ENCODE measurements at places on chromosomes 11 and 22.

GRCh38 chr22:30309951-30310741 lies 16.6 kb downstream of the TBC1D10A start:
- DNase-seq: no peak

GRCh38 chr11:95338430-95338991 lies 107.5 kb upstream of the SESN3 start:
- peak; percentile 96 for DNase-seq

- no peak for DNase-seq
These were observed 220.6 kb upstream of the ISX start for GRCh38 chr22:34845391-34845790.

DNA sequence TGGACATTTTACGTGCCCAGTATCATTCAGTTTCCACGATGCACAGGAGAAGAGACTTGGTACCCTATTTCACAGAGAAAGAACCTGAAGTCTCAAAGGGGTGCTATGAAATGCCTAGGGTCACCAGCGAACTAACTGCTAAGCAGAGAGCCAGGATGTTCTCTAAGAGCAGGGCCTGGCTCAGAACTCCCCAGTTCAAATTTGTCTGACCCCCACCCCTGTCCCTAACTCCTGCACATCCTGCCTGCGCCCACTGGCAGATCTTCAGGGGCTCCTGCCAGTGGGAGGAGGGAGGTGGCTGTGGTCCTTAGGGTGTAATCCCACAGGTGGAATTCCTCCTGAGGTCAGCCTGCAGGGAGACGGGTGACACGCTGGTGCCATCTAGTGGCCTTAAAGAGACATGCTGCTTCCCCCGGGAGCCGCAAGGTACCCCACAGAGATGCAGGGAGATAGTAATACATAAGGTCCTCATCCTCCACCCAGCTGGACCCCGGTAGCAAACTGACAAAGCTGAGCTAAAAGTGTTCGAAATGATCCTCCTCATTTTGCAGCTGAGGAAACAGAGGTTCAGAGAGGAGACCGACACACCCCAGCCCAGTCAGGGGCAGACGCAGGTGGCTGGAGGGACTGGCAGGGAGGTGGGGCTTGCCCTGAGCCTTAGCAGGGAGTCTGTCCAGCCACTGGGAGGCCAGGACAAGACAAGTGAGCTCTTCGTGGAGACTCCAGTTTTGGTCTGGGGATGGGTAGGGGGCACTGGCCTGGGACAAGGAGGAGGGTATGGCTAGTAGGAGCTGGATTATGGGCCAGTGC lies 34.1 kb downstream of the MB start:
- peak; percentile 24 for DNase-seq

DNA sequence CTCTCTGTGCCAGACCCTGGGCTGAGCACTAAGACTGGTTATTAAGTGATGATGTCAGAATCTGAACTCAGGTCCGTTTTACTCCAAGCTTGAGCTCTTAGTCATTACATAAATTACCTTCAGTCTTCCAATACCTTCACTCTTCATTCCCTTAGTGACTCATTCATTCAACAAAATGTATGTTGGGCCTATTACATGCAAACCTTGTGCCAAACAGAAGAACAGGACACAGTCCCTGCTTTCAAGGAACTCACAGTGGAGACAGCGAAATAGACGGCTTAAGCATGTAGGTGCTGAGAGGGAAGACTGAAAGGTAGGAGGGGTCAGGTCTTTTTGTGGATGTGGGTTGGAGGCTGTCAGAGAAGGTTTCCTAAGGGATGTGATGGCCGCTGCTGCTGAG lies 3.3 kb downstream of the KCTD14 start:
- no peak for DNase-seq

DNA sequence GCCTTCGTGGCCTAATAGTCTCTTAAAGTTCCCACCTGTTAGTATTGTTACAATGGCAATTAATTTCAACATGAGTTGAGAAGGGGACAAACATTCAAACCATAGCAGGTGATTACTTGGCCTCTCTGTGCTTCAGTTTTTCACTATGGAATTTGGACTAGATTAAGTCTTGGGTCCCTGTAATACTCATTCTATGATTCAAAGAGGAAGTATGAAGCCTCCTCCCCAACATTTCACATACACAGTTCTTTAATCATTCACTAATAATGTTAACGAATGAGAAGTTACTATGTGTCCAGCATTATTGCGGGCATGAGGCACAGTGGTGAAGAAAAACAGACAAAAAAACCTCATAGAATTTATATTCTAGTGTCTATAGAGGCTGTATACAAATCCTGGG lies 19.9 kb upstream of the USP47 start:
- DNase-seq: no peak

DNA sequence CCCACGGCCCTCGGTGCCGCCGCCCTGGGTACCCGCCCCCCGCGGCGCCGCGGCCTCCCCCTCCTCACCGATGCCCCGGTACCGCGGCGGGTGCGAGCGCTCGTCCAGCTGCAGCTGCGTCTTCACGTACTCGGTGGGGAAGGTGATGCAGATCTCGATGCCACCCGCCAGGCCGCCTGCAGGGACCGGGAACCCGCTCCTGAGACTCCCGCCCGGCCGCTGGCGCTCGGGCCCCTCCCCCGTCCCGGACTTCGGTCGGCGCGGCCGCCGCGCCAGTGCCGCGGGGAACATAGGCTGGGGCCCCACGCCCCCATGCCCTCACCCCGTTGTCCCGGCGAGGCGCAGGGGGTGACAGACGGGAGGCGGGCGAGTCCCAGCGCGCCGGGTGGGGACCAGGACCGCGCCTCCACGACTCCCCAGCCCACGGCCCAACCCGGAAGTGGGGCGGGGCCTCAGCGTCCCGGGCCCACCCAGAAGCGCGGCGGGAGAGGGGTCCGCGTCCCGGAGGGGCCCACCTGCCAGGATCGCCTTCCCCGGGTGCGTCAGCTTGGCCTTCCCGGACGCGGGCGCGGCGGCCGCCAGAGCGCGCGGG lies 375 bp downstream of the SLC25A1 start:
- DNase-seq: peak; percentile 38

GRCh38 chr22:49251371-49251770 lies 576.3 kb downstream of the BRD1 start:
- no peak for DNase-seq

DNA sequence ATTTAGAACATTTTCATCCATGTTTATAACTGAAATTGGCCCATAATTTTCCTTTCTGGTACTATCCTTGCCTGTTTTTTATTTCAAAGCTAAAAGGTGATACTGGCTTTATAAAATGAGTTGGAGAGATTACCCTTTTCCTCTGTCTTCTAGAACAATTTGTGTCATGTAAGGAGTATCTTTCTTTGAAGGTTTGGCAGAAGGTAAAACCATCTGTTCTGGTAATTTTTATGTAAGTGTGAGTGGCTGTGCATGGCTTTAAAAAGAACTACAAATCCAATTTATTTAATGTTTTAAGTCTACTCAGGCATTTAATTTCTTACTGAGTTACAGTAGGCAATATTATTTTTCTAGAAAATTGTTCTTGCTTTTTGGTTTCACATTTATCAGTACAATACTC lies 7.7 kb upstream of the MRGPRD start:
- no peak for DNase-seq
